ENCODE measurements at places on chromosomes 5 and 9.

DNA sequence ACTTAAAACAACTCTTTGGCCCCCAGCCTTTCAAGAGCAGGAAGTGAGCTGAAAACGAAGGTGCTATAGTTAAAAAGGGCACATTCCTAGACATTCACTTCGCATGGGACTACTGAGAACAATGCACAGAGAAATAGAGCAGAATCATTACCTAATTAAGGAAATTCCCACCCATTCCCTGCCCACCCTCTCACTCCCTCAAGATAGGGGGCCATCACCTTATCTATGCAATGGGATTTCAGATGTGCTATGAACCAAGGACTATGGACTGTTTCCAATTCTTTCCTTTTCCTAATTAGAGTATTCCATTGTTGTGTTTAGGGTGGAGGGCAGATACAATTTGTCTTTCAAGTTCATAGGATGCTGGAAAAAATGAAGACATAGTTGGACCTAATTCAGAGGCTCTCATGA lies 476.8 kb downstream of the CETN3 start:
- DNase-seq = no peak

- DNase-seq = no peak
These were observed 37.3 kb downstream of the PBX3 start for GRCh38 chr9:125784286-125785049.

- no peak for DNase-seq
These were observed 1220.0 kb downstream of the PTPRD start for GRCh38 chr9:9392755-9393154.

DNA sequence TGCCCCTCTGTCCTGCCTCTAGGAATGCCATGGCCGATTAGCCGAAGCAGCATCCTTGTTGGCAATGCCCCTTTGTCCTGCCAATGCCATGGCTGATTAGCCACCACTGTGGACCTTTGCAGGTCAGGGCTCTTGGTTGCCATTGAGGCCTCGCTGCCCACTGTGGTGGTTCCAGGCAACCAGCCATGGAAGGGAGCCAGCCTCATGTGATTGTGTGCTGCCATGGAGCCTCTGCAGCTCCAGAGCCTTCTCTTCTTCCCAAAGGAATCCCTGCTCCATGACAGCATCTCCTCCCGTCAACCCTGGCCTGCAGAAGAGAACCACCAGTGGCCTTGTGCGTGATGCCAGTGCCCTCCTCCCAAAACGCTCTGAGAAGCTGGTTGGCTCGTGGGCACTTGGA lies 187.0 kb downstream of the CACNA1B start:
- no peak for DNase-seq

DNA sequence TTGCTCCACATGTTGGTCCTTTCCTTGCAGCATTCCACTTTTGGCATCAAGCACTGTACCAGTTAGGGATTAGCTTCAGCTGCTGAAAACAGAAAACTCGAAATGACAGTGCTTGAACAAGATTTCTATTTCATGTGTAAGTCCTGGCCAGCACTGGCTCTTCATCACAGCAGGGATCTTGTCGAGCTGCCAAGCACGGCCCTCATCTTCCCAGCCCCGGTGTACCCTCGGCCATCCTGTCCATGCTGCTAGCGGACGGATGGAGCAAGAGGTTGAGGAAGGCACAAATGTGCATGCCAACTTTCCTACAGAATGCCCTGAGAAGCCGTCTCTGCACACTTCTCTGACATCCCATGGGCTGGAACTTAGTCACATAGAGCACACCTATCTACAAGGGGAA lies 130.6 kb downstream of the TENT4A start:
- DNase-seq = no peak

DNA sequence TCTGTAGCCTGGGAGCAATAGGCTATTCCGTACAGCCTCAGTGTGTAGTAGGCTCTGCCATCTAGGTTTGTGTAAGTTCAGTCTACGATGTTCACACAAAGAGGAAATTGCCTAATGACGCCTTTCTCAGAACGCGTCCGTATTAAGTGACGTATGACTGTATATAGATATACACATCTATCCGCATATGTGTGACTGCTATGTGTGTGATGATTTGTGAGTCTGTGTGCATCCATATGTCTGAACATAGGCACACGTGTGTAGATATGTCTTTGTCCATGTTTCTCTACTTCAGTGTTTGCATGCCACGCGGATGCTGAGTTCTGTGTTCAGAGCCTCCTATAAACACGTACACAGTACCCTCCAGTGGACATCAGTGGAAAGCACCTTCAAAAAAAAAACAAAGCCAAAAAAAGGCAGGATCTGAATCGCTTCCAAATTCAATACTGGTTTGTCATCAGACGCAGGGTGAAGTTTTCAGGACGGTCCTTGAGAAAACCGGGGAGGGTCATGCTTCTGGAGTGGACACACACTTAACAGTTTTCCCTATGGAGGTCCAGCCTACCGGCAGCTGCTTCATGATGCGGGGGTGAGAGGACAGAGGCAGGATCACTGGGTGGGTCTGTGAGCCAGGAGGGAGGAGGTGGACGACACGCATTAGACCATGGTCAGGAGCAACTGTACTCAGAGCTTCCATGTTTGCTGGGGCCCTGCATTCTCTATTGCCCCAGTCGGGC lies 29.5 kb upstream of the ALDH1B1 start:
- DNase-seq = no peak

DNA sequence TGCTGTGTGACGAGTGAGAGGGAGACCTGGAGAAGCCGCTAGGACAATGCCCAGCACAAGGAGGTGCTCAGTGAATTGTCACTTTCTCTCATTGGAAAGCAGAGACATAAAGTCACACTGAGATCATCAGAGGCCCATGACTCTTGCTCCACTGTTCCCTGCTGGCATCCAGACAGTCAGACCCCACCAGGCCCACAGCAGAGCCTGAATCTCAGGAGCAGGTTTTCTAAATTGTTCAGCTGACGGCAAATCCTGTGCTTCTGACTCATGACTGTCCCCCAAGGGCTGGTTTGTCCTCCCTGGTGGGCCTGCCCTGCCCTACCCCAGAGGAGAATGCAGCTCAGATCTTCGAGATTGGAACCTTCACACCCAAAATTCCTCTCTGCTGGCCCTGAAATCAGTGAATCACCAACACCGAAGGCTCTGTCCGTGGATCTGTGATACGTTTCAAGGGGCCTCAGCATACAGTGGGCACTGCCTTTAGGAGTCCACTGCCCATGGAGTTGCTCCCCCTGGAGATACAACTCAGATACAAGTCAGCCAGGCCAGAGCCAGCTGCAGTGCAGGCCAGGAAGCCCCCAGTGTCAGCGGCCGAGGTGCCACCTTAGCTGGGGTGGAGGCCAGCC lies 2.7 kb downstream of the PTGES start:
- DNase-seq = no peak

GRCh38 chr5:32223972-32224609 lies 50.0 kb upstream of the GOLPH3 start:
- DNase-seq = no peak

DNA sequence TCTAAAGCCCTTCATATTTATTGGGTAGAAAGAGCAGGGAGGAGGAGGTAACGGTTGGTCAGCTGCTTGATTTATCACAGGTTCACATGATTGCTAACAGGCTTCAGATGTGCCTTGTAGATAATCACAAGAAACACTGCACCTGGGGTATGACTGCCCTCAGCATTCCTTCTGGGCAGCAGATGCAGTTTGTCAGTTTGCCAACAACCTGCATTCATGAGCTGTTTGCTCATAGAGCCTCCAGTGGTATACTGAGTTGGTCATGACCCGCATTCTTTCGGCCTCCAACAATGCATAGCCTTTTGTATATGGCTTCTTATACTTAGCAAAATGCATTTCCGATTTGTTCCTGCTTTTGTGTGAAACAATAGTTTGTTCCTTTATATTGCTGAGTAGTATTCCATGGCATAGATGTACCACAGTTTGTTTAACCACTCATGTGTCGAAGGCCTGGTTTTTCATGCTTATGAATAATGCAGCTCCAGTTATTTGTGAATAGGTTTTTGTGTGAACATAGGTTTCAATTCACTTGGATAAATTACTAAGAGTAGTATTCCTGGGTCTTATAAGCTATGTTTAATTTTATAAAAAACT lies 83.6 kb downstream of the ARHGEF28 start:
- DNase-seq = no peak

DNA sequence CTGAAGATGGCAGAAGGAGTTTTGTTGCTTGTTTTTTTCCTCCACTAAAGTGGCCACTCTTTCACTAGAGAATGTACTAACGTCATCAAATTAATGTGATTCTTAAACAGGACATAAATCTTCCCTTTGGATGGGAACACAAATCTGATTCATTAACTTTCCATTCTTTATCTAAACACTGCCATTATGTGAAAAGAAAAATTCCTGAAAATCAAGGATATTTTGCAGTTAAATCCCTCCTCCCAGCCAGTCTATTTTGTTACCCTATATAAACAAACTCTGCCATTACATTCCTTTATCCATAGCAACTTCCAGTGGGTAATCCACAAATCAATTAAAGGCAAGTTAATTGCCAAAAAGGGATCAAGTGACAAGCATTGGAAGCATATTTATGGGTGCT lies 546.5 kb downstream of the PDE4D start:
- no peak for DNase-seq

- no peak for DNase-seq
These were observed 273.0 kb downstream of the MED10 start for GRCh38 chr5:6105320-6105719.

DNA sequence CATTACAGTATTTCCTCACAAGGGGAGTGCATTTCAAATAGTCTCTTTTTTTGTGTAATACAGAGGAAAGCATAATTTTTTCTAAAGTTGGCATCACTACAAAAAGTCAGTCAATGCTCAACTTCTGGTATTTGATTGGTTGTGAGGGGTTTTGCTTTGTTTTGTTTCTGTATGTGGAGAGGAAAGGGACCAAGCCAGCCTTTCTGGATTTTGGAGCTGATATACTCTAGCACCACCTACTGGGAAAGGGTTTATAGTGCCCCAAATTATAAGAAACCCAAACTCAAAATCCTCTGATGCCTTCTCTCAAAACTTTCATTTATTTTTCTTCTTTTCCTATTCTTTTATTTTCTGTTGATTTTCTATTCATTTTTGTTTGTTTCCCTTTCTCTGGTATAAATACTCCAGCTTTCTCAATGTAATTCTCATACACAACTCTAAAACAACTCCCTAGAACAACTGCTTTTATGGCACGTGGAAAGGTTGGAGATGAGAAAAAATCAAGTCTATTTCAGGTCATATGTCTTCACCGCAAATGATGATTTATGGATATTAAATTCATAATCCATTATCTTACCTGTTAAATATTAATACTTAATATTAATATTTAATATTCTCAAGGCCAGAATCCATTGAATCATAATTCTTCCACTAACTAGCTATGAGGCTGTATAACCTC lies 69.5 kb upstream of the ANXA1 start:
- no peak for DNase-seq

Measured in T follicular helper cell (primary cell).